H54 (cell line): ENCODE measurements at places on chromosomes 11 and 22.

DNA sequence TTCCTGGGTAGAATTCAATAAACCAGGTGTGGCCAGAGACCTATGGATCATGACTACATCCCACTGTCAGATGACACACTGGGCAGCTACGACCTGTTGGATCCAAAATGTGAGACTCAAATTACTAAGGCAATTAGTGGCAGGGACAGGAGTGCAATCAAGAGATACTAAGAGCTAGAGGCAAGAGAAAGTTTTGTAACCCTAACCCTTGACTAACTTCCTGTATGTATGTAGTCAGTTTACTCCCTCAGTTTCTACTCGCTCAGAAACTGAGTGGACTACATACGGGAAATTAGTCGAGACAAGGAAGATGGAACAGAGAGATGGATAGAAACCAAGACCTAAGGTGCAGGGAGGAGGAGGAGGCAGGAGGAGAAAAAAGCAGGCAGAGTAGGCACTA is 2.7 kb downstream of the CYB5R2 start:
- no peak for DNase-seq

GRCh38 chr22:19889951-19890350 is 35.3 kb upstream of the GNB1L start:
- DNase-seq, result no peak

GRCh38 chr22:22110548-22111266 is 128.1 kb upstream of the TOP3B start:
- DNase-seq, result peak; percentile 61

DNA sequence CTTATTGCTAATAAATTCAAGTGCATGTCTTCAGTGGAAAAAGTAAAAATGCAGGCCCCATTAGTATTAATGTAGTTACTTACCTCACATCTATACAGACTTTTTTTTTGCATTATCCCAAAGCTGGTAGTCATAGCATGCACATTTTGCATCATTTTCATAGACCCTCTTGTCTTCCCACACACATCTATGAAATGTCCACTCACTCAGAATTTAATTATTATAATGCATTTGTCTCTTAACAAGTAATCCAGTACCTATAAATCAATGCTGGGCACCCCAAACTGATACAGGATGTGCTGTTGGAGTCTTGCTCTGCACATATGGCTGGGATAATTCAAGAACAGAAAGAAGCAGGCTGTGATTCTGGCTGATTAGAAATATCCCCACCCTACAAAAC is 370.4 kb upstream of the FAT3 start:
- no peak for DNase-seq

GRCh38 chr11:70915158-70915985 is 337.0 kb downstream of the SHANK2 start:
- no peak for DNase-seq

GRCh38 chr22:19674129-19674928 is 40.0 kb upstream of the SEPTIN5 start:
- DNase-seq, result no peak
